ENCODE measurements at places on chromosomes 12 and 14. TPM values are rescaled to one million over a fixed set of nuclear protein-coding genes. Genes with fewer than 3 reads are reported as not detected.

DNA sequence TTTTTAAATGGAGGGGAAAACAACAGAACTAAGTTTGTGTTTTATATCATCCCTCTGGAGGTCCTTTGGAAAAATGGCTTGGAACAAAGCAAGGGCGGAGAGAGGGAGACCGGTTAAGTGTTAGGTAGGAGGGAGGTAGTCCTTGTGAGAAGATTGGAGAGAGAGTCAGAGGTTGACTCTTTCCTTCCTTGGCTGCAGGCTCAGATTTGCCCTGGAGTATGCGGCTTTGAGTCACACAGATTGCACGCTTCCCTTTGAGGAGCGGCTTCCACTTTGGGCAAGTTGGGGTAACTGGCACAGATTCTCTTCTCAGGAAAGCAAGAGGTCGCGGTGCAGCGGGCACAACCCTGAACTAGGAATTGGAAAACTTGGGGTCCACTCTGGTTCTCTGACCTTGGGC lies 9.9 kb downstream of the SOCS2 start:
- no peak for DNase-seq

DNA sequence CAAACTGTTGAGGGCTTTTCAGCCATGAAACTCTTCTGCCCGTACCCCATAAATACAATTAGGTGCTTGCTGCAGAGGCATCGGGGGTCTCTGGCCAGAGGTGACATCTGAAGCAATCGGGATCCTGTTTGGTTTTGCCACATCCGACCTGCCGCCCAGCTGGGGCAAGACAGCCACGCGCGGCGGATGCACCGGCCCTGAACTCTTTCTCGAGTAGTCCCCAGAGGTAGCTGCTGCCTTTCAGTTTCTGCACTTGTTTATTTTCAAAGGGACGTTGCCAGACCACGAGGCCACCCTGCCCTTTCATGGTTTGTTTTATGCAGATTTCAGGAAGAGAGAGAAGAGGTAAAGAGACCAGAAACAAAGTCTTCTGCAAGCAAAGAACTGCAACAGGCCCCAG lies 10.6 kb upstream of the MLXIP start:
- no peak for DNase-seq

GRCh38 chr14:22614240-22614799 lies 16.2 kb downstream of the ABHD4 start:
- no peak for DNase-seq

- DNase-seq, result no peak
Observed at GRCh38 chr14:56004786-56005185, 113.4 kb upstream of the PELI2 start.

DNA sequence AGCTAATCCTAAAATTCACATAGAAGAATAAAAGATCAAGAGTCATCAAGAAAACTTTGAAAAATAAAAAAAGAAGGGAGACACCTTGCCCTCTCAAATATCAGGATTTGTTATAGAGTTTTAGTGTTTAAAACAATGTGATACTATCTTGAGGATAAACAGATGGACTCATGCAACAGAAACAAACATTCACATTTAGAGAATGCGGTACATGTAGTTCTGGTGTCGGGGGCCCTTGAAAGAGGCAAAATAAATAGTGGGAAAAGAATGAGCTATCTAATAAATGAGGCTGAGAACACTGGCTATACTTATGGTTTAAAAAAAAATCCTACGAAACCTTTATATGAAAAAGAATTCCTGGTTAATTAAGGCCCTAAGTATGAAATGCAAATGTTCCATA lies 127.7 kb downstream of the LLPH start:
- no peak for DNase-seq

- DNase-seq, result no peak
Observed at GRCh38 chr12:47517122-47517521, 188.7 kb downstream of the RPAP3 start.

GRCh38 chr12:57836442-57837375 lies 9.8 kb downstream of the CTDSP2 start:
- DNase-seq, result no peak

GRCh38 chr14:72677664-72678063 lies 216.2 kb downstream of the DPF3 start:
- no peak for DNase-seq

The TMEM233 gene
- total RNA-seq, result 0.19 TPM

Measured in omental fat pad (tissue), 4 donors.